ENCODE measurements at places on chromosomes 5 and 9.

- DNase-seq = no peak
These were observed 91.5 kb downstream of the GHR start for GRCh38 chr5:42514754-42515153.

- no peak for DNase-seq
These were observed 53.4 kb upstream of the PAM start for GRCh38 chr5:102701748-102702147.

DNA sequence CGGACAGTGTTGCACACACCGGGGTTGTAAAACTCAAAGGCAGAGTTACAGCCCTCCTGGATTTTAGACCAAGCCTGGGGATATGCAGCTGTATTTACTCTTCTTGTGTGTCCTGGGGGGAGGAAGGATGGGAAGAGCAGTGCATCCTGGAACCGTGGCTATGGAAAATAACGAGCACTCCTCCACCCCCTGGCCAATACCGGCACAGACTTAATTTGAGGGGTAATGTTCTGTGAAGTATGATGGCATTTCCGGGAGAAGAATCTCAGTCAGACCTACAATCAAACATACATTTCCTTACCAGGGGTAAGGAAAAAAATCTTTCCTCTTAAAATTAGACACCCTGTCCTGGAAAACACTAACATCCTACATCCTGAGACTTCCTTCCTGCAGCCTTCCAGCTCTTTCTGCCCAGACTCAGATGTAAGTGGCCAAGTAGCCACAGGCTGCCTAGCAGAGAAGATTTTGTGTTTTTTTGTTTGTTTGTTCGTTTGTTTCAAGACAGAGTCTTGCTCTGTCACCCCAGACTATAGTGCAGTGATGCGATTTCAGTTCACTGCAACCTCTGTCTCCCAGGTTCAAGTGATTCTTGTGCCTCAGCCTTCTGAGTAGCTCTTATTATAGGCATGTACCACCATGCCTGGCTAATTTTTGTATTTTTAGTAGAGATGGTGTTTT is 11.0 kb upstream of the ERMP1 start:
- peak; percentile 95 for DNase-seq

- DNase-seq = no peak
These were observed 310.5 kb upstream of the KIF2A start for GRCh38 chr5:61995486-61995885.

- DNase-seq = no peak
These were observed 34.3 kb downstream of the TMOD1 start for GRCh38 chr9:97535771-97536170.

- DNase-seq = no peak
These were observed 84.8 kb downstream of the EQTN start for GRCh38 chr9:27212191-27212590.

- peak; percentile 93 for DNase-seq
These were observed 246.9 kb downstream of the CYLC2 start for GRCh38 chr9:103242025-103242424.

DNA sequence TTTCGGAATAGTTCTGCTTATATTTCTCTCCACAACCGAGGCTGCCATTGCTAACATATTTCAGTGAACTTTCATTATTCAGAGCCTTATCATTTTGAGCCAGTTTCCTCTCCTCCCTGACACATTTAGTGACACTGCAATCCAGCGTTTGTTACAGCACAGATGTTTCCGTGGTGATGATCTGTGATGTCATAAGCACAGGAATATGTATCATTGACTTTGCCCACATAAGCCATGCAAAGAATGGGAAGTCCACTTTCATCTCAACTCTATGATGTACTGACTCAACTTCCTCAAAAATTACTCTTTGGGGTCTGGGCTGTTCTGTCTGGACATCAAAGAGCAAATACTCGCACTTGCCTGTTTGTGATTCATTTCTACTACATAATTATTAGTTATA is 291.8 kb downstream of the EBF1 start:
- DNase-seq = no peak

DNA sequence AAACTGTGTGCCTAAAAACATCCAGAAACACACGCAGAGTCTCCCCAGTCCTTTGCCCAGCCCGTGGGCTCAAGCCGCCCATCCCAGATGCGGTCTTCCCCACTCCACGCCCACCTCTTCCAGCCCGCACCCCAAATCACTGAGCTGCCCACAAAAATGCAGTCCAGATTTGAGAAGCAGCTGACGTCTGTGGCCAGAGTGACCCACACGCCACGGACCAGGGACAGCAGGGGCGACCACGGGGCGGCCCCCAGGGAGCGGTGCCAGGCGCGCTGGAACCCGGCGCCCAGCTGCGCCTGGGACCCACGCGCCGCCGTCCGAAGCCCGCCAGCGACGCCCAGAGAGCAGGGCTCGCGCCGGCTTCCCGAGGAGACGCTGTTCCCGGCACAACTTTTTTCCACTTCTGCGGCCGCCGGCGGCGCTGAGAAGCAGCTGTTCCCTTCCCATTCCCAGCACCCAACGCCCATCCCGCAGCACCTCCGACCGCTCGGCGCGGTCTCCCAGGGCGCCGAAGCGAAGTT is 674 bp downstream of the LHFPL2 start:
- peak; percentile 77 for DNase-seq

DNA sequence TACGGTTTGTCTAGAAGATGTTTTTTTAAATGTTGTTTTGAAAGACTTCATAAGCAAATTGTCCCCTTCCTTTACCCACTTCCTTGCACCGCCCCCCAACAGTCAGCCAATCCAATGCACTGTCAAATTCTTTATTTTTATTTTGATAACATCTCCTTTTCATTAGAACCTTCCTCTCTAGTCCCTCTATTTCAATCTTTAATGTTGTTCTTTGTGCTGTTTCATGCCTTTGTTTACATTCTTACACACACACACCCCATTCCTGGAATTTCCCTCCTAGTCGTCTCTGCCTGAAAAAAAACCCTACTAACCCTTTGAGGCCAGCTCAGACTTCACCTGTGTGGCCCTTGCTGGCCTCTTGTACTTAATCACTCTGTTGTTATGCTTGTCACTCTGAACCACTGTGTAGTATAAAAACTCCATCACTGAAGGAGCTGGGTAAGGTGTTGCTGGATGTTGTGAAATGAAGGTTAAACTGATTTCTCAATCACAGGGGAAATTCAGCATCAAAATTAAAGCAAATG is 133.4 kb downstream of the UGCG start:
- DNase-seq = no peak

GRCh38 chr9:127185931-127186781 is 63.7 kb upstream of the ANGPTL2 start:
- DNase-seq = no peak

DNA sequence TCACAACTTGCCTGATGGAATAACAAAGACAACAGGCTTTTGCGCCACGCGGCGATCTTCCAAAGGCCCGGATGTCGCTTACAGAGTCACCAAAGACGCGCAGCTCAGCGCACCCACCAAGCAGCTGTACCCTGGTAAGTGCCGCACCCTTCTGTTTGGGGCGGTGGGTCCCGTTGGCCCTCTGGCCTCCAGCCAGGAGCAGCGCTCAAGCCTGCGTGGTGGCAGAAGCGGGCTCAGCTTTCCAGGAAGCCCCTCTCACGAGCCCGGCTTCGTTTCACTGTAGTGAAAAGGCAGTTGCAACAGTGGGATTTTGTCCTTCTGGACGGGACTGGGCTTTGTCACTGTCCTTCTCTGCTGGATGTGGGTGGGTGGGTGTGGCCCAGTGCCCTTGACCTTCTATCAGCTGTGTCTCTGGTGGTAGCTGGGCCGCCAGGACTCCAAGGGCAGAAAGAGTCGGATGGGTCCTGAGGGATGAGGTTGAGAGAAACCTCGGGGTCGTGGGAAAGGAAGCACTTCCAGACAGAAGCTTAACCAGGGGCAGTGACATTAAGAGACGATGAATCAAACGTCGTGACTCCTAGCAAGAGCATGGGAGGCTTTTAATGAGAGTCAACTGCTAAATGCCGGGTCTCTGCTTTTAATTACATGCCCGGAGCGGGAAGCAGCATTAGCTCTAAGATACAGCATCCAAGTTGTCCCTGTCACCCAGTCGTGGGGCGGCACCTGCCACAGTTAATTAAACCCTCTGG is 49.5 kb downstream of the COL5A1 start:
- peak; percentile 80 for DNase-seq

- no peak for DNase-seq
These were observed 37.3 kb downstream of the SEC61B start for GRCh38 chr9:99259231-99259918.

DNA sequence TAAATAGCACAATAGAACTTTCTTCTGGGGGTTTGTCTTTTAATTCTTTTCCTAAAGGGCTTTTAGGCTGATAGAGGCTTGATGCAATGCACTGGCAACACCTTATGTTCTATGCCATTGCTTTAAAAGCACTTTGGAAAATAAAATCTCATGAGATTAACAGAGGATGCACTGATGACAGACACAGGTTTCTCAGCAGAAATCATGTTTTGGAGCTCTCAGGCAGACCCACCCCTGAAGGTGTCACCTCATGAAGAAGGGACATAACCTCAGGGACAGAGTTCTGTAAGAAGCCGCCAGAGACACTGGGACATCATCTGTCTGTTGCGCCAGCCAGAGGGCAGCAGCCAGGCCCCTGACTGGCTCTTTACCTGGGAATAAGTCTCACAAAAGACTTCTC is 27.7 kb downstream of the SLC22A5 start:
- no peak for DNase-seq

- DNase-seq = no peak
These were observed 845.4 kb downstream of the EFNA5 start for GRCh38 chr5:106825374-106825773.

GRCh38 chr5:52328220-52328806 is 459.4 kb upstream of the ITGA1 start:
- DNase-seq = no peak

GRCh38 chr5:167869125-167869524 is 422.3 kb upstream of the WWC1 start:
- DNase-seq = no peak

GRCh38 chr9:109799141-109799540 is 19.1 kb downstream of the PALM2AKAP2 start:
- no peak for DNase-seq

GRCh38 chr9:77819657-77820056 is 171.5 kb upstream of the GNA14 start:
- DNase-seq = peak; percentile 58

DNA sequence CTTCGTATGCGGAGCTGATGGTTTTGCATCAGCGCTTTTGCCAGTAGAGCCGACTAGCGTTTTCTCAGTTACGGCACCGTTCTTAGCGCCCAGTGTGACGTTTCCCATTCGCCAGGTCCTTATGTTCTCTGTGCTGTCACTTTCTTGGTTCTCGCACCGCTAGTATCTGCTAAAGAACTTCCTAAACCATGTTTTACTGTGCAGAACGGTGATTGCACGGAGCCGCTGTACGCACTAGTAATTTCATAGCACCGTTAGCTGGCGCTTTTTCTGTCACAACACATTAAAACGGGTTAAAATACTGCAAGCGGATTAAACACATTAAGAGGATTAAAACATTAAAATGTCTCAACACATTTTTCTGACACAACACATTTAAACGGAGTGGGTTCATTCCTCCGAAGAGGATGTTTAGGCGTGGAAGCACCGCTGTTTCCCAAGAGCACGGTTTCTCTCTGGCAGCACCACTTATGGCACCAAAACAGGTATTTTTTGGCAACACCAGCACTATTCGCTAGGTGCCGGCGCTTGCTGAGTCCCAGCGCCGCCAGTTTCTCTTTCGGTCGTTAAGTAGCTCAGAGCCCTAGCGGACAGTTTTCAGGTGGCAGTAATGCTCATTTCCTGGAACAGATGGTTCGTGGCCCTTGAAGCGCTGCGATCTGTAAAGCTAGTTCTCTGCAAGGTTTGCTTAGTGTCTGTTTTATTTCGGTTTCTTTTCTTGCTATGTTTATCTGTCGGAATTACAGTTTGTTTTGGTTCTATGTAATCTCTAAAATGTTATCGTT is 20.3 kb downstream of the ANXA2R start:
- DNase-seq = peak; percentile 84

DNA sequence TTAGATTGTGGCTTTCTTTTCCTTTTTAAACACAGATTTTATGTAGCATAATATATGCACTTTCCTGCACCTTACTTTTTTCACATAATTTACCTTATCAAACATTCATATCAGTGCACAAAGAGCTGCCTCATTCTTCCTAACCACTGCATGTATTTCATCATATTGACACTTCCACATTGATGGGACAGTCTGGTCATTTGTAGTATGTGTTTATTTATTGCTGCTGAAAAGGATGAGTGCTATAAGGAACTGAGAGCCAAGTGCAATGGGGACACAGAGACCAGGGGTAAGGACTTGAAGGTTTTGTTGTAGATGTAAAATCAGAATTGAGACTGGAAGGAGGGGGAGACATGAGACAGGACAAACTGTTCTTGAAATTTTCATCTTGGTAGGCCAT is 193.8 kb downstream of the SMARCA2 start:
- no peak for DNase-seq

DNA sequence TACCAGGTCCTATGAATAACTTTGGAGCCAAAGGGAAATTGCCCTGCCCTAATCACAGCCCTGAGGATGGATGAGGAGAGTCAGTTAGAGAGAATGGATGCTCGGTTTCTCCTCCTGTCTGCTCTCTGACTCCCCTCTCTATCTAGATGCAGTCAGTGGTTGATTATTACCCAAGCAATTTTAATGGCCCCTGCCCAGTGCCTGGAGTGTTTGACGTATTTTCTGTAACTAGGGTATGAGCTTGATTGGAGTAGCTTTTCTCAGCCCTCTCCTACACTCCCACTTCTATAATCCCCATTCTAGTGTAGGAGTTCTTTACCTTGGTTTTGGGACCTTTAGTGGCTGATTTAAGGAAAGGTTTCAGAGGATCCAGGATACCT is 60.4 kb downstream of the DOCK2 start:
- DNase-seq = no peak

- DNase-seq = no peak
These were observed 156.8 kb upstream of the MSX2 start for GRCh38 chr5:174567506-174568141.

GRCh38 chr5:3963652-3964051 is 368.0 kb downstream of the IRX1 start:
- no peak for DNase-seq
